ENCODE measurements at places on chromosomes 2 and 18.

DNA sequence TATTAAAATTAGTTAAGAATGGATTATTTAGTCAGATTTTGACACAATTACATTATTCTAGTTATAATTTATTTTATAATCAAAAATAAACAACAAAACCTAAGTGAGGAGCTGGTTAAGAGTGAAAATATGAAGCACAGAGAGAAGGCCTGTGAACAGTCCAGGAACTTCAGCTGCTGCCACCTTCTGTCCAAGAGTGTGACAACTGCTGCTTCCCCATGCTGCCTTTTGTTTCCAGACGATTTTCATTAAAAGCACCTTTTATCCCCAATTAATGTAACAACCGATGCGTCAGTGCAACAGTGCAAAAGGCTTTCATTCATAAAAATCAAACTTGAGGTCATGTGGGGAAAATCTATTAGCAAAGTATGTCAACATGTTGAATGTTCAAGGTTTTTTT lies 363.6 kb downstream of the CTNNA2 start:
- no peak for DNase-seq

DNA sequence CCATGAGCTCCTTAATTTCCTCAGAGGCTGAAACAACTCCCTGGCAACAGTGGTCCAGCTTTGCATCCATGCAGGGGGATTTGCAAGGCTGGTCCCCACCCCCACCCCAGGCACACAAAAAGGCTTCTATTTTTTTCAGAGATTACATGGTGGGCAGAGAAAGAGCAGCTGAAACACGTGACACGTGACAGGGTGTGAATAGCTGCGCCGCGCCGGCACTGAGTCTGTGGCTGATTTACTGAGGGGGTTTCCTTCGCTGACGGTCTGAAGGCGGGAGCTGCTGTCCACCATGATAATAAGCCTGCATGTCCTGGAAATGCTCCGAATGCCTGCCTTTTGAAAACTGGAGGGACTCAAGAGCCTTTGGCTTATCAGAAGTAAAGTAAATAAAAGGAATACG lies 50.7 kb upstream of the APCDD1 start:
- no peak for DNase-seq

DNA sequence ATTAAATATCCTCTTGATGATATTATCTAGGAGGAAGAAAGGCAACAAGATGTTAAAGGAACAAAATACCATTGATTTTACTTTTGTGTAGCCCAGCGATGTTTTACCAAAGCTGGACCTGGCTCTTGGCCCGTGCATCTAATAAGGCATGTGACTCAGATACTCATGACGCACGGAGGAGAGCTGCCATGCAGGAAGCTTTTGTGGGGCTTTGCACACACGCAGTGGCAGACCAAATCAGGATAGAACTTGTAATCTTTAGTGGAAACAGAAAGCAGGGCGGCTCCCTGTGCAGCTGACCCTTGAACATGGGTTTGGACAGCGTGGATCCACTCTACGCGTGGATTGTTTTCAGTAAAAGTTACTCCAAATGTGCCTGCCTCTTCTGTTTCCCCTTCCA lies 190.0 kb downstream of the NAPG start:
- DNase-seq = no peak

DNA sequence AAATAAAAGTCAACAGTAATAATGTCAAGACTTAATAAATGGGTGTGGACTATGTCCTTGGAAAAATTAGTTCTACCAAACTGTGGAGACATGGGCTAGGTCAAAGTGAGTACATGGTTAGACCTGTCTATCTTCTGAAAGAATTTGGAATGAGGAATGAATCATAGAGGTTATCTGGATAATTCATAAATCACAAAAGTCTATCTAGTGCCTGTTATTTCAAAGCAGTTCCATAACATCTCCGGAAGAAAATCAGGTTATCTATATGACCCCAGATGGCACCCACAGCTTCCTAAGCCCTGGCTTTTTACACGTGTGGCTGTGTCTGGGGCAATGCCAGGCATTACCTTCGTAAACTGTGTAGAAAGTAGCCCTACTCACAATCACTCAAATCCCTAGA lies 272.0 kb downstream of the ETAA1 start:
- no peak for DNase-seq

GRCh38 chr2:207418419-207418818 lies 111.3 kb upstream of the CREB1 start:
- no peak for DNase-seq

DNA sequence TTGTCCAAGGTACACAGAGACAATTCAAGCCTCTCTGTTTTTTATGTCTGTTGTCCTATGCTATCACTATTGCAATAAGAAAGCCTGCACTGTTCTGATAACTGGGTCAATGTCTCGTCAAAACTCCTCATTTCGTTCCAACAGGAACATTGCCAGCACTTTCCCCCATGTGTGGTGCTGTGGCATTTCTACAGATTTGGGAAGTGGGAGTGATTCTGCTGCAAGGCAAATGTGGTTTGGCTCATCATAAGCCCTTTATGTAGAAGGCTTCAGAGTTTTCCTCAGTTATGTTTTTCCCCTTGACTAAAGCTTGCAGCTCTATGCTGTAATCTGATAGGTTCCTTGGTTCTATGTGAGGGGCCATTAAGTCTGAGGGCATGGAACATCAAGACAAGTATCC lies 324.1 kb upstream of the TCF4 start:
- DNase-seq = no peak

DNA sequence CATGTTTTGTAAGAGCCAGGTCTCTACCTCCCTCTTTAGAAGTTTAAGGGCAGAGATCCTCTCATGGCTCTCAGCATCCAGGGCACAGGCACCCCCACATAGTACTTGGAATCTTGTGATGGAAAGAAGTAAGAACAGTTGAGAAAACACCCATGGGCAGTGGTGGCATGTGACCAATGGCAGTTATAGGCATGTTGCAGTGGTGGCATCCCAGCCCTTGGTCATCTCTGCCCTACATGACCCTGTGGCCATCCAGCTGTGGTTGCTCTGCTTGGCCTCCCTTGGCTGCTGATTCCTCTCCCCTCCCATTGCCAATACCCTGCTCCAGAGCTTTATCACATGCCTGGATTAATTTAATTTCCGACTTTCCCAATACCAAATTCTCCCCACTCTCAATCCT lies 13.3 kb upstream of the MSH2 start:
- no peak for DNase-seq

- peak; percentile 55 for DNase-seq
Measured at GRCh38 chr2:222859786-222860612, 837 bp upstream of the ACSL3 start.

- no peak for DNase-seq
Measured at GRCh38 chr2:33047939-33048338, 101.2 kb downstream of the LTBP1 start.

GRCh38 chr2:158006961-158007719 lies 94.5 kb upstream of the UPP2 start:
- no peak for DNase-seq

DNA sequence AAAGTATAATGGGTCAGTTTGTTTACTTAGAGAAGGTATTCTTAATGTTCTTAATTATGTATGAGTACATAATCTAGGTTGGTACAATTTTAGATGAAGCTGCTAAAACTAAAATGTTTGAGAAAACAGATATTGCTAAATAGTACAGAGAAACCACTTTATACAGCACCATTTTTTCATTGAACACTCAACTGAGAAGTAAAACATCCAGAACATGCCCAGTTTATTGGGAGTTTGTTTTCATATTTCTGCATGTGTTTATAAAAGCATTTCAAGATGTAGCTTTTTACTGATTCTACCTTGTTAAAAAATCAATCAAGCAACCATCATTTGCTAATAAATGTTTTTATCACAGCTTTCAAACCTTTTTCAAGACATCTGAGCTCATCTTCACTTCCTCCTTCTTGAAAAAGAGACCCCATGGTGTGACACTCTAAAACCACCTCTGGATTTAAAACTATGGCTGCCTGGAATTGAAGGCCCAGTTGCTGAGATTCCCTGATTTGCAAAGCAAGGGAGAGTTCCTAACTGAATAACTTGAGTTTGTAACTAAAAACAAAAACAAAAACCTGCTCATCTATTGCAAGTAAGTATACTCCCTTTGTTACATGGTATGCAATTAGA lies 585.9 kb downstream of the ZEB2 start:
- DNase-seq = no peak

GRCh38 chr2:172113617-172114016 lies 10.9 kb upstream of the DLX2 start:
- no peak for DNase-seq
